ENCODE measurements at places on chromosomes 2 and 18.

DNA sequence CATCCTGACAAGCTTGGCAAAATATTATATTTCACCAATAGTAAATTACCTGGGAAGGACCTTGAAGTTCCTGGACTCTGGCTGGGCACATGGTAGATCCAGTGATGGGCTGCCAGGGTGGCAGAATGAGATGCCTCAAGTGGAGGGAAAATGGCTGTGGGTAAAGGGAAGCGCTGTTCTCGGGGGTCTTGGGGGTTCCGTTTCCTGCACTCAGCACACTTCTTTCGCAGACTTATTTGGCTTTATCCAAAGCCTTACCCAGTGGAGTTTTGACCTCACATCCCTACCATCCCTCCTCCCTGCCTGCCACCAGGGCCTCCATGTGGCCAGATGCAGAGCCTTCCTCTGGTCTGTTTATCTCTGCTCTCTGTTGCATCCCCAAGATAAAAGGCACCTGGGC lies 654.9 kb upstream of the HS6ST1 start:
- no peak for DNase-seq

DNA sequence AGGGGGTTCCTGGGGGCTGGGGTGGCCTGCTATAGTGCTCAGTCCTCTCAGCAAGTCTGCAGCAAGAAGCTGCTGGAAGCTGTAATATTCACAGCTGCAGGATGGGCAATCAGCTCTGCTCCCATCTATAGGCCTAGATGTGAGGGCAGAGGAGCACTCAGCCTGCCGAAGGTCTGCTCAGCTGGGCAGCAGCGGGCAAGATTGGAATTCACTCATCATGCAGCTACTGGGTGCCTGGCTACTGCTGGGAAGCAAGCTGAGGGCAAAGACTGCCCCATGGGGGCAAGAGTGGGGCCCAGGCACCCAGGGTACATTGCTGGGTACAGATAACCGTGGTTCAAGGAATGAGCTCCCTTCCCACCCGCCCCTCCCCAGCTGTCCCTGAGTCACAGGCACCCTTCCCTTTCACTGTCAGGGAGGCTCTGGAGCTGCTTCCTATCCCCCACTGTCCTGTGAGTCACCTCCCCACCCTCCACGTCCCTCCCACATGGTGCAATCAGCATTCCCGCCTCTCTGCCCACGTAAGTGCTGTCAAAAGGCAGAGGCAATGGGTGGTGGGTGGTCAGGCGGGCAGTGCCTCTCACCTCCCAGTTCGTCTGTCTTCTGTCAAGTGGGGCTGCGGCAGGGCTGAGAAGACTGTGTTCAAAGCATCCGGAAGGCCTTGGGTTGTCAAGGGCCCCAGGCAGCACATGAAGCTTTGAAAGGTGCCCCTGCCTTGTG lies 169.2 kb downstream of the TRIM43 start:
- no peak for DNase-seq

DNA sequence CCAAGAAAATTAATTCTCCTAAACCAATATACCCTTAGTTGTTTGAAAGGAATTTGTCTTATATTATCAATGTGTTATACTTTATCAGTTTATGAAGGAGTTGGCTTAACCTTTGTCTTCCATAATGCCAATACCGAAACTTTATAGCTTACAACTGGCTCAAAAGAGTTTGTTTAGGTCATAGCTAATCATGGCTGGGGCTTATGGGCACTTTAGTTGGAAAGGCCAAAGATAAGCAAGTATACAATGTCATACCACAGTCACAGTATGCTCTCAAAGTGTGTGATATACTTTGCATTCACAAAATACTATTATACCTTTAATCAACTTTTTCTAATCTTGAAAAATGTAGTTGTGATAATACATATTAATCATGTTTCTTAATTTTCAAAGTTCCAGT lies 2.3 kb downstream of the KLHL41 start:
- DNase-seq, result no peak

- no peak for DNase-seq
Measured at GRCh38 chr2:238525990-238526389, 99.3 kb downstream of the ASB1 start.
